Stimulated activated CD8-positive, alpha-beta memory T cell treated with anti-CD3 and anti-CD28 coated beads, Interleukin-2, amount 100 ng/mL, for 1 hour (primary cell): ENCODE measurements at places on chromosomes 7 and 10.

- no peak for DNase-seq
These were observed 232.5 kb upstream of the FZD1 start for GRCh38 chr7:91031757-91032156.

DNA sequence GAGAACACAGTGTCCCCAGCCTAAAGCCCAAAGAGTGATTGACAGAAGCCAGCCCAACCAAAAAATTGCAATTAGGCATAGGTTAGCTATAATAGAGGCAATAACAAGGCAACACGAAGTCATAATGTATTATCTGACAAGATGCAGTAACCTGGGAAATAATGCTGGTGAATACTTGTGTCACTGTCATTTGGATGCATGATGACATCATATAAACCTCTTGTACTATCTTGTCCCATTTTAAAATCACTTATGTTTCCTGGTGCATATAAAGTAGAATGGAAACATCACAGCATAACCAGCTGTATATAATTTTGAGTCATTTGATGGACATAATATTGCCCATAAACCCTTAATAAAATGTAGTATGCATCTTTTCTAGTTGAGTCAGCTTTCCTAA, 1138.3 kb upstream of the LRRTM3 start:
- DNase-seq: no peak

DNA sequence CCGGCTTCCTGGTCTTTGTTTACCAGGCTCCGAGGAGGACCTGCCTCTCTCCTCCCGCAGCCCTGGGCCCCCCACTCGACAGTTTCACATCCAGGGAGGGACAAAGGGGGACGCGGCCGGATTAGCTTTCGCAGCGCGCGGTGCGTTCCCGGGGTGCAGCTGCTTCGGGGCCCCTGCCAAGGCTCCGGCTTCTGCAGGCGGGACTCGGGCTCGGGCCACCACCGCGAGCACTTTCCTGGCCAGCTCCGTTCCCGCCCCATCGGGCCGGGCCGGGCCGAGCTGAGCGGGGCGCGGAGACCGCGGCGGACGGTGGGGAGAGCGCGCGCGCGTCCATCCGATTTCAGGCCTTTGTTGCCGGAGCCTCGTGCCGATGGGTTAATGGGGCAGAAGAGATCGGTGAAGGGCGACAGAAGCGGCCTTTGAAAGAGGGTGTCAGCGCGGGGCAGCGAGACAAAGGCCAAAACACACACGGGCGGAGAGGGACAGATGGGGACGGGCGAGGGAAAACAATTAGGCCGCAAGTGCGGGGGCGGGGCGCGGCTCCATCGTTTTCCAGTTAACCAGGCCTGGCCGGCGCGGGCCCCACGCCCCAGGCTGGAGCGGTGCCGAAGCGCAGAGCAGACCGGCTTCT, 8.5 kb upstream of the UNCX start:
- no peak for DNase-seq

DNA sequence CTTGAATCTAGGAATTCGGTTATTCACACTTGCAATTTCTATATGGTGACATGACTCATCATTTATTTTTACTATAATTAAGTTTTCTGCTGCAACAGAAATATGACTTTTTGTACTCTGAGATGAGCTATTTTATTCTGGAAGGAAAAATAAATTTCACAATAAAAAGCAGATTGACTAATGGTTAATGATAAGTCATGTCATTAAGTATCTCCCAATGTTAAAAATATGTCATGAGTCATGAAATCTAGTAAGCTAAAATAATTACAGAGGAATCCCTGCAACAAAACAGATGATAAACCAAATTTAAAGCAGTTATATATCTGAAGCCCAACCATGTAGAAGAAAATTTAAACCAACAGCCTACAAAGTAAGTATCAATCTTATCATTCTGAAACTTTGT, 149.2 kb downstream of the CACNA2D1 start:
- no peak for DNase-seq

GRCh38 chr10:61899069-61899531, 2.4 kb upstream of the ARID5B start:
- no peak for DNase-seq

- no peak for DNase-seq
These were observed 149.2 kb downstream of the PTEN start for GRCh38 chr10:88012641-88013040.
